Activated CD4-positive, alpha-beta T cell treated with anti-CD3 and anti-CD28 coated beads for 36 hours (primary cell): ENCODE measurements at places on chromosomes 16 and 17.

GRCh38 chr16:67672739-67673662 is 6.4 kb downstream of the C16orf86 start:
- DNase-seq, result peak; percentile 77

DNA sequence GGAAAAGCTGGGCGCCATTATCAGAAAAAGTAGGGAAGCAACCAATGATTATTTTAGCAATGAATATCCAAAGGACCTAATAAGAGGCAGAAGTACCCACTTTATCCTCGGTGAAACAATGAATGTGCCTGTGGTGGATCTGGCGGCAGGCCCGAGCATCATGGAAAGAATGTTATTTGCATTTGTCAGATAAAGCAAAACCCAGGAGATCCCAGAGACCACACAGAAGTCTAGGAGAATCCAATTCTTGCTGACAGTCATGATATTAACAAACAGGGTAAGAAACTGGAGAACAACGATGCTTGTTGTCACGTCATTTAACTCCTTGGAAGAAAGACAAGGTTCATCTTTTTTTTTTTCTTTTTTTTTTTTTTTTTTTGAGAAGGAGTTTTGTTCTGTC is 12.0 kb upstream of the TNRC6A start:
- DNase-seq, result no peak

DNA sequence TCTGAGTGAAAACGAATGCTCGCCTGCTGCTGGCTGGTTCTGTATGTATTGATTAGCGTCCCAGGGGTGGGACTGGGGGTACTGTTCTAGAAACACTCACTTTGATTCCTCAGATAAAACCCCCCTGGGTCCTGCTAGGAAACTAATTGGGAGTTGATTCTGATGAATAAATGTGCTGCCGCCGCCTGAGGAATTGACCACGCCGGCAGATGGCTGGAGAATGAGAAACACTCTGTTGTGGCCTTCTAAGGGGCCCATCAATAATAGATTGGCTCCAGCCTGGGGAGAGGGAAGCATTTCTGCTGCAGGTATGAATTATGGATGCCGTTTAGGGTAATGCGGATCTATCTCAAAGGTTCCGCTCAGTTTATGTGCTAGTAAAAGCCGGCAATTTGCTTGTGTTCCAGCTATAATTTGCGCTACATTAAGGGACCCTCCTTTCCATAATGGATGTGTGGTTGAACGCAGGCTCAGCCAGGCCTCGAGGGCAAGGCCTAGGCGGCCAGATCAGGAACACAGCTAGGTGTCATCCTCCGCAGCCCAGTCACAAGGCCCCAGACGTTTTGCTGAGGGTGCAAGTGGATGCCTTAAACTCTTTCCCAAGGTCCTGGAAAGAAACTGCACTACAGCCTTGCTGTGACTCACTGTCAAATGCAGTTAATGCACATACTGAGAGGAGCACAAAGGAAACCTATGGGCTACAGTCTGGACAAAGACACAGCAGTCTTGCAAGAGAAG is 132.2 kb upstream of the HS3ST2 start:
- no peak for DNase-seq

- DNase-seq, result no peak
These were observed 74.6 kb downstream of the ZNF18 start for GRCh38 chr17:11922638-11923037.

DNA sequence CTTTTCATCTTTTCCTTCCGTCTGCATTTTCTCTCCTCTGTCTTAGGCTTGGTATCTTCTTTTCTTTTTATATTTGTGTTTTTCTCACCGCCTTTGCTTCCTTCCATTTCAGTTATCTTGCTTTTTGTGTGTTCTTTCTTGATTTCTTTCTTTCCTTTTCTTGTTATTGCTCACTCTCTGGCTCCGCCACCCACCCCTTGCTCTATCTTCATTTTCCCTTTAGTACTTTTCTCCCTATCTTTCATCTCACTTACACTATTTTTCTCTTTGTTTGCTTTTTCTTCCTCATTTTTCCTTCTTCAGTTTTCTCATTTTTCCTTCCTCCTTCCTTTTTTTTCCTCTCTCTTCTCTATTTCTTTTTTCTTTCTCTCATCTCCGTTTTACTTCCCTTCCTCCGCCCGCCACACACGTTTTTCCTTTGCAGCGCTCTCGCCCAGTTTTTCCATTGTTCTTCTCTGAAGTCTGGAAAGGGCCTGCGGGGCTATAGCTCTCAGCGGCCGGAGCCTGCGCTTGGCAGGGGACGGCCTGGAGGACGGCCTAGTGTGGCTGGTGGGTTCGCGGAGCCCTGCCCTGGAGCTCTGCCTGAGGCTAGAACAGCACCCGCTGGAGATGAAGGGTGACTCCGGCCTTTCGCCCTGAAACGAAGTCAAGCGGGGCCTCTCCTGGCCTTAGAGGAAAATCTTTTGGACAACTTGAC is 5.2 kb upstream of the HOXB13 start:
- DNase-seq, result no peak

DNA sequence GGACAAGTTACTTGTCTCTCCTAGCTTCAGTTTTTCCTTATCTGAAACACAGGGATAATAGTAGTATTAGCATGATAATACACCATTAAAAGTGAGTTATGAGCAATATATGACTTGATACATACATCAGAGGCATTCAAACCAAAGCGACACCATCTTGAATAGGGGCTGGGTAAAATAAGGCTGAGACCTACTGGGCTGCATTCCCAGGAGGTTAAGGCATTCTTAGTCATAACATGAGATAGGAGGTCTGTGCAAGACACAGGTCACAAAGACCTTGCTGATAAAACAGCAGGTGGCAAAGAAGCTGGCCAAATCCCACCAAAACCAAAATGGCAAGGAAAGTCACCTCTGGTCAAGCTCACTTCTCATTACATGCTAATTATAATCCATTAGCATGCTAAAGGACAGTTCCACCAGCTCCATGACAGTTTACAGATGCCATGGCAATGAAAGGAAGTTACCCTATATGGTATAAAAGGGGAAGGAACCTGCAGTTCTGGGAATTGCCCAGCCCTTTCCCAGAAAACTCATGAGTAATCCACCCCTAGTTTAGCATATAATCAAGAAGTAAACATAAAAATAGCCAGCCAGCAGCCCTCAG is 37.2 kb upstream of the HS3ST3A1 start:
- DNase-seq, result peak; percentile 41

DNA sequence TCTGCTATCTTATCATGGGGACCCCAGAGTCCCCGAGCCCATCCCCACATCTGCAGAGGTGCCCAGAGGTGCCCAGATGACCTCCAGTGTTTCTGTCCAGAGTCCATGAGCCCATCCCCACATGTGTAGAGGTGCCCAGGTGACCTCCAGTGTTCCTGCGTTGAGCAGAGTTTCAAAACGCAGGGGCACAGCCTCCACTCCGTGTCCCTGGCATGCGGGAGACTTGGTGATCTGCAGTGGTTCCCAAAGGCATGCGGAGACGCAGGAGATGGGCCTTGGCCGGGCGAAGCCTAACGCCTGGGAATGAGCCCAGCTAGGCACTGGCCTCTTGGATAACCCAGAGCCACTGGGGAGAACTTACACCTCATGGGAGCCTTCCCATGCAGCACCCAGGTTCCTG is 41.3 kb downstream of the COX4I1 start:
- no peak for DNase-seq

- no peak for DNase-seq
These were observed 7.5 kb upstream of the MPHOSPH6 start for GRCh38 chr16:82177555-82177954.

DNA sequence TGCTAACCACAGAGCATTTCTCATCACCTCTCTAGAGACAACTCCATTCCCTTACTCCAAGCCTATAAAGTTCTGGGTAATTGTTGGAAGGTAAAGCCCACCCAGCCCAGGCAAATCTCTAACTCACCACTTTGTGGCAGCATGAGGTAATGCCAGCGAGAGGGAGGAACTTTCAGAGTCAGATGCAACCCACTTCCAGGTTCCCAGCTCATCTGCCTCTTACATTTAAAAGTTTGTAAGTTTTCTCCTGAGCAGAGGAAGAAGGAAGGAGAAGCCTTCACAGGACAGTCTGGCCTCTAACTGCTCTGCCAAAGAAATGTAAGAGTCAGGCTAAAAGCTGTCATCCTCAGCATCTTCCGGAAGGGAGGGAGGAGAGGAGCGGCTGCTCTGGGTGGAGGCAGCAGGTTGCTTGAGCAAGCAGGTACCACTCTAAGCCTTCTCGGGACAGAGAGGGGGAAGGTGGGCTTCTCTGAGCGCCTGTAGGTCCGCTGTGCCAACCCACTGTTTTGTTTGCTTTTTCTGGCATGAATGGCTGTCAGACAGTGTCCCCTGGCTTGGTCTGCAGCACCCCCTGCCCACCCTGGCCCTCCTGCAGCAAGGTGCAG is 1.0 kb downstream of the ZNF319 start:
- DNase-seq, result peak; percentile 59

- no peak for DNase-seq
These were observed 18.3 kb upstream of the ATP2A3 start for GRCh38 chr17:3982541-3983017.

DNA sequence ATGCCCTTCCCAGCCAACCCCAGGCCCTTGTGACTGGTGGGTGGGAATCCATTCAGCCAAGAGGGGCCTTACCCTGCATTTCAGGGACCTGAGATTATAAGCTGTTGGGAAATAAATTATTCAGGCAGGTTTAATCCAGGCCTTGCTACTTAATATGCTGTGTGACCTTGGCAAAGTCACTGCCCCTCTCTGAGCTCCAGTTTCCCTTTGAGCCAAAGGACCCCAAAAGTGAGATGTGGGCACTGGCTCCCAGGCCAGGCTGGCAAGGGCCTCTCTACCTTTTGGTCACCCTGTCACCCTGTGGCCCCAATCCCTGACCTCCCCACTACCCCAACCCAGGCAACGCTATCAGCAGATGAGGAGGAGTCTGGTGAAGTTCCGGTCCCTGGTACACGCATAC is 33.9 kb downstream of the MYO15A start:
- no peak for DNase-seq

DNA sequence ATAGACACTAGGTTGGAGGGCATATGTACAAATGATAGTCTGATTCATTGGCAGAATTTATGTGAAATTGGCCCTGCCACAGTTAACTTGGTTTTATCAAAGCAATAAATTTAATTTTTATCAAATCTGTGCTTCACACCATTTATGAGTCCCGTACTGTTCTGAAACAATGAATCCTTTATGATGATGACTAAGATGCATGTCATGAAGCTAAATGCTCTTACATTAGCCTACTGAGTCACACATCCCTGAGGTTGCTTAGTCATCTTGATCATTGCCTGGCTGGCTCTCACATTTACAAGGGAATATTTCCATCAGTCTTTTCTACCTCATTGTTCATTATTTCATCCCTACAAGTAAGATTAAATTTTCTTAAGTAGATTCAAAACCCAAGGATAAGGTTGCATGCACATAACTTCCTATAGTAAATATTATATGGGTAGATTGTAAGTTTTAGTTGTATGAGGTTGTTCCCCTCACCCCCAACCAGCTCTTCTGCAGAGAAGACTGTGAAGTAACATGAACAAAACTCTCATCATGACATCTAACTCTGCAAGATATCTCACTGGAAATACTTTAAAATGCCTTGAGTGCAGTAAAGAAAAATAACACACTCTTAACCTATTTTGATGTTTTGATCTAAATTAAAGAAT is 170.7 kb downstream of the CYB561 start:
- DNase-seq, result peak; percentile 51

- DNase-seq, result no peak
These were observed 66.3 kb downstream of the CACNG1 start for GRCh38 chr17:67110619-67111018.

DNA sequence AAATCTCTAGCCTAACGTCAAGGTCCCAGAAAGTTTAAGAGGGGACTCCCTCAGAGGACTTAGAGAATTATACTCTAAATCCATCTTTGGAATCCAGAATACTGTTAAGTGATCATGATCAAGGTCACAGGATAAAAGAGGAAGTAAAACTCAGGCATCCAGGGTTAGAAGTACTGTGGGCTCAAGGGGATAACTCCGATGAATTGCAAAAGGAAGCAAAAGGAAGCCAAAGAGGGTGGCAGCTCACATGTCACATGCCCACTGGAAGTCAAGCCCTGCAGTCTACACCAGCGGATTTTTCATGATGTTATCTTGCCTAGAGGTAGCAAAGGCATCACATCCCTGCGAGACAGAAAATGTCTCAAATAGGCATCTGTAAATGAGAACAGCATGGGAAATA is 3.8 kb downstream of the ZNF821 start:
- DNase-seq, result no peak

DNA sequence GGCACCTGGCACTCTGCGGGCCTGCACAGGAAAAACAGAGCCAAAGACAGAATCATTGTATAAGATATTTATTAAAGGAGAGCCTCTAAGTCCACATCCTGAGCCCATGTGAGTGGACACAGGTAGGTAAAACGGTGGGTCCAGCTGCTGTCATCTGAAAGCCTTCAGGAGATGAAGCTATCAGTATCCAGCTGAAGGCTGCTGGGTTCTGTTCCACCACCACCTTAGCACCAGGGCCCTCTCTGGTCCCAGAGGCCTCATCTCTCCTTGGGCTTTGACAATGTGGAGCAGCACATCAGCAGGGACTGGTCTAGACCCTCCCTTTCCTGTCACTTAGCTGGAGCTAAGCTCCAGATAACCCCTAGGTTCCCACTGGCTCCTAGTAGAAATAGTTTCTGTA is 7.3 kb downstream of the TMEM106A start:
- no peak for DNase-seq

DNA sequence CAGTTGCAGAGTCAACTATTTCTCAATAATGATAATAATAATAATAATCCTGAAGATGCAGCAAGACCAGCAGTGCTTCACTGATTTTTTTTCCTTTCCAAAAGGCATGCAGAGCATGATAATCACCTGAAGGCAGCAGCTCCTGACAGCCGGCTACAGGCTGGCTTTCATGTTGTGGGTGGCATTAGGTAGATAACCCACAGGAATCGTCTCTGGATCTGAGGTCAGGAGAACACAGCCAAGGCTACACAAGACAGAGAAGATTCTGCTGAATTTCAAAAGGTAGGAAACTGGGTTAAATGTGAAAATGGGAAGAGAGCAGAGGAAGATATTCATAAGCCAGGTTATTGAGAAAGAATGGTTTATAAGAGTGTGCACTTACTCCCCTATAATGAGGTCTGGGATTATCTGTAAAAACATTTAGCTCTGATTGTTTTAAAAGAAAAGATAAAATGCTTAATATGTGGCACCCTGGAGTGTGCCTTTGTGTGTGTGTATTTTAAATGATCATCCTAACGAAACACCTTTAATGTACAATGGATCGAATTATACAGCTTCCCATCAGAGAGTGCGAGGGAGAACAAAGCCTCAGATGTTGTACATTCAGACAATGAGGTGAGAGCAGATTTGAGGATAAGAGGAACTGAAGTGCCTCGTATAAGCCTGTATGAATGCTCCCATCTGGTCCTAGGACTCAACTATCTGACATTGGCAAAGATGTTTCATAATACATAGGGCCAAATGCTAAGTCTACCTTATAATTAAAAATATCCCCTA is 273.1 kb downstream of the PHKB start:
- DNase-seq, result no peak
